ENCODE measurements at places on chromosomes 5 and 9.

DNA sequence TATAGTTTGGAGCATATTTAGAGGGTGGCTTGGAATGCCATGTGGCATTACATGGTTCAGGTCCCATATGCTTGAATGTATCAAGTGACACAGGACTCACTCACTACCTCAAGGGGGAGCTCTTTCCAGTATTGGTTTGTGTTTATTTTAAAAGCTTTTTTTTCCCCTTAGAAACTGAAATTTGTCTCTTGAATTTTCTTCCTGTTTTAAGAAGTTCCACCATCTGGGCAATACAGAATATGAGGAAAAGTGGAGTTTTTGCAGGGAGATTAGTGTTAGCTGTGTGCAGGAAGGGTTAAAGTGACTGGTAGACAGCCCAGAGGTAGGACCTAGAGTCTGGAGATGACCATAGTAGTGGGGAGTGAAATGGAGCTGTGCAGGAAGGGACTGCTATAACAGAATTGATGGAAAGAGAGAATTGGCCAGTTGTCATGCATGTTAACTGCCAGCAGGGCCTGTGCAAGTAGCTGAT lies 36.6 kb downstream of the CTNNA1 start:
- peak; percentile 61 for DNase-seq

DNA sequence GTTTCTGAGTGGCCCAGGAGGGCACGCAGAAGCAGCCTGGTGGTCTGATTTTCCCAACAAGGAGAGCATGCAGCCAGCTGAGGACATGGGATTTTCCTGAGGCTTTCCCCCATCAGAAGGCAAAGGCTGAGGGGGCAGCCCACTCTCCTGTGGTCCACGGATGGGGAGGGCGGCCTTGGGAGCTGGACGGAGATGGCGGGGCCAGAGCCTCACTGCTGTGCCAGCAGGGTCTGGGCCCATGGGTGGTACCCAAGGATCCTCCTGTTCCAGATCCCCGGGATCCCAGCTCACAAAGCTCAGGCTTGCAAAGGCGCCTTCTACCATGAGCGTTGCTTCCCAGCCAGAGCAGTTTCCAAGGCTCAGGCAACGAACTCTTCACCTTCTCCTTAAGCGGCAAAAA lies 39.0 kb upstream of the SLC12A7 start:
- no peak for DNase-seq

- no peak for DNase-seq
These were observed 43.9 kb upstream of the RNF130 start for GRCh38 chr5:180115326-180116076.

GRCh38 chr5:115295777-115296123 lies 704 bp downstream of the CCDC112 start:
- no peak for DNase-seq

- DNase-seq: no peak
These were observed 32.9 kb downstream of the TRPC7 start for GRCh38 chr5:136332223-136333015.

DNA sequence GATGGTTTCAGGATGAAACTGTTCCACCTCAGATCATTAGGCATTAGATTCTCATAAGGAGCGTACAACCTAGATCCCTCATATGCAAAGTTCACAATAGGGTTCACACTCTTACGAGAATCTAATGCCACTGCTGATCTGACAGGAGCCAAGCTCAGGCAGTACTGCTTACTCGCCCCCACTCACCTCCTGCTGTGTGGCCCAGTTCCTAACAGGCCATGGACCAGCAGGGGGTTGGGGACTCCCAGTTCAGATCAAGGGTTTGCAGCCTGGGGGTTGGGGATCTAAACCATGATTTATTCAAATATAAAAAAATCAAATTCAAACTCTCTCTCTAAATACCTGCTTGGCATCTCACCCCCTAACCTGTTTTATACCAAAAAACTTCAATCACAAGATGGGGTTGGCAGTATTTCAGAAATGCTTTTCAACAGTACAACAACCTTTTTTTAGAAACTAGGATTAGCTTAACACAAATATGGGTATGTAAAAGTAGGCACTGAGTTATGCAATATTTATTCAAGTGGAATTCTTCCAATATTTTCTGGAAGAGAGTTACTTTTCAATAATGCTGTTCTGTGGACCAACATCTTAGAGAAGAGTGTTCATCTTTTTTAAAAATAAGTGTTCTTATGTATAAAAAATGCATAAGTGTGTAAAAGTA lies 30.1 kb upstream of the SLC12A2 start:
- DNase-seq: no peak

DNA sequence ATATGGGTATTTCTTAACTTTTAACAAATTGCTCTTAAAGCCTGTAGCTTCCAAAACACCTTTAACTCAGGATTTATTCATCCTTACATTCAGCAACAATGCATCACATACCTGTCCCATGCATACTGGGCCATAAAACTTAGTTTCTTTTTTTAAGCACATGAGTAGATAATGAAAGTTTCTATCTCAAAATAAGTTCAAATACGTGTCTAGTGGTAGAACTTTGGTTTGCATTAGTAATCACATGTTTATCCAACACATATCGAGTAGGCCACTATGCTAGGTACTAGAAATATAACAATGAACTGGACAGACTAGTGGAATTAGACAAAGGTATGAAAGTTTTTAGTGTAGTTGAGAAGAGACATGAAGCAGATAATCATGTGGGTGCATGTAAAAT lies 99.6 kb downstream of the DOCK2 start:
- no peak for DNase-seq

DNA sequence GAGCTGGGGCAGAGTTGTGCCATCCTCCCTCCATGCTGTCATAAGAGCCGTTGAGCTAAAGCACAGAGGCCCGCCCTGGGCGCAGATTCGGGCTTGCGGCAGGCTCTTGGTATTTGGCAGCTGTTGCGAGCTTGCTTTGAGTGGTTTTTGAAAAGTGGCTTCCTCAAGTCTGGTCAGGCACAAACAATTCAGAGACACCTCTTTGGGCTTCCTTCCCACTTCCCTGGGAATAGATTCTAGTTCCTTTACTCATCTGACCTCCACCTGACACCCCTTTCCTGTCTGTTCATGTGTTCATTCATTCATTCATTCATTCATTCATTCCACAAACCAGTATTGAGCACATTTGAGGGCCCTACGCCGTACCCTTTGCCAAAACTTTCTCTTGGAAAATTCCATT lies 27.4 kb downstream of the NCS1 start:
- DNase-seq: no peak

DNA sequence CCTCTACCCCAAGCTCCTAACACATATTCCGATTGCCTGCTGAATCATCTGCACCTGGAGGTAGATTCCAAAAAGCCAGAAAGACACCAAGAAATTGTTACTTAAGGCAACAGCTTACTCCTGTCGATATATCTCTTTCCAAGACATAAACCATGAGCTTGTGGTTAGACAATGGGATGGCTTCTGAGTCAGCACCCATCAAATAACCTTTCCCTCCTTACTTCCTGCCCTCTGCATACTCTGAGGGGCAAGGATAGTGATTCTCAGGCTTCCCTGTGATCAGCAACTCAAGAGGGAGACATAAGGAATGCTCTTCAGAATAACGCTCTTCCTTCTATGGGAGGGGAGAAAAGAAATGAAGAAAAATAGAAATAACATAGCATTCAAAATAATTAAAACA lies 70.9 kb downstream of the TMEM215 start:
- no peak for DNase-seq

- no peak for DNase-seq
These were observed 103.5 kb downstream of the SPRY4 start for GRCh38 chr5:142221091-142221860.

- peak; percentile 20 for DNase-seq
These were observed 284.8 kb upstream of the GRAMD2B start for GRCh38 chr5:126138281-126138931.

DNA sequence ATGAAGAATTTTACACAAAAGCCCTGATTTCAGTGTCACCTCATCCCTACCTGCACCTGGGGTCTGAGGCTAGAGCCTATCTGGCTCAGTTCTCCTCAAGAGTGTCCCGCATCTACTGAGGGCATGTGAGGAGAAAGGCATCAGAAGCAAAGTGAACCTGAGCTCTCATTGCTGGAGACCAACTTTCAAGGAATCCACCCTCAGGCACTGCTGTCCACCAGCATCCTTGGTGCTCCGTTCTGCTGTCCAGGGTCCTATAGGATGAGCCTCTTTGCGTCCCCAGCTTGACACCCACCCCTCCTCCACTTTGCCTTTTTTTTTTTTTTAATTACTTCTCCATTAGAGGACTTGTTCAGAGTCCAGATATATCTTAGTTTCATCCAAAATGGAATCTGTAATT lies 49.5 kb downstream of the CAMSAP1 start:
- DNase-seq: no peak

GRCh38 chr5:5149154-5149553 lies 9.0 kb downstream of the ADAMTS16 start:
- DNase-seq: no peak

- no peak for DNase-seq
These were observed 39.8 kb upstream of the NUDT12 start for GRCh38 chr5:103602438-103602837.

- DNase-seq: no peak
These were observed 171.5 kb upstream of the NREP start for GRCh38 chr5:111928511-111928910.

- no peak for DNase-seq
These were observed 144.8 kb downstream of the ST8SIA4 start for GRCh38 chr5:100758306-100758705.

DNA sequence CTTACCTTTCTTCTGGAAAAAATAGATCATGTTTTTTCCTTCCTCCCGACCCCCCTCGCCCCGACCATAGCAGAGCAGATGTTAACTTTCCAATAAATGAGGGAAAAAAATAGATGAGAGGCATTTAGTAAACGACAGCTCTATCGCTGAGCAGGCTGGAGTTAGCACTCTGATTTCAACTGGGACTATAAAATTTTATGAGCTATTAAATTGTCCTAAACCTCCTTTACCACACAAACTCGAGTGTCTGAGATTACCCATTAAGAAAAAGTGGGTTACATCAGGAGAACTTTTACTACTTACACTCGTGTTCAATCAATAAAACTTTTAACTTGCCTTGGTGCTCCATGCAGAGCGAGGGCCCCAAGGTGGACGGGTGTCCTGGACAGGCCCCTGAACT lies 59.8 kb upstream of the RNU6ATAC start:
- DNase-seq: no peak

DNA sequence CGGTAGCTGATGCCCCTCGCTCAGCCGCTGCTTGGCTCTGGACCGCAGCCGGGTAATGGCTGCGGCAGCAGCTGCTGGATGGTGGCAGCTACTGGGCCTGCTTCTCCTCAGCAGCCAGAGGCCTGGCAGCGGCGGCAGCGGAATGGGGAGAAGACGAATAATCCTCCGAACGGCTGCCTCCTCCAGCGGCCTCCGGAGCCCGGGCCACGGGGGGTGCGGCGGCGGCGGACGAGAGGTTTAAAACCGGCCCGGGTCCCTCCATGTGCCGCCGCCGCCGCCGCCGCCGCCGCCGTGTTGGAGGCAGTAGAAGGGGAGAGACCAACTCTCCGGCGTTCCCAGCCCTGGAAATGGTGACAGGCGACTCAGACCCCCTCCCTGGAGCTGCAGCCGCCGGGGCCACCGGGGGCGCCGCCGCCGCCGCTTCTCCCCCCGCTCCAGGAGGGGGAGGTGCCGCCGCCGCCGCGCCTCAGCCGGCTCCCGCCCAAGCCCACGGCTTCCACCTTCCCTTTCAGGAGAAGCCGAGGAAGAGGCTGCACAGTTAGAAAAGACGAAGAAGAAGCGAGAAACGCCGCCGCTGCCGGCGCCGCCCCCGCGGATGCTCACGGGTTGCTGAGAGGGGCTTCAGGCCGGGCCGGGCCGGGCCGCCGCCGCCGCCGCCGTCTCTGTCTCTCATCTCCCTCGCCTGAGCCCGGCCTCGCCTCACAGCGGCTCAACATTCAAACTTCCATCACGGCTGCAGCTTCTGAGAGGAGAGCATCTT lies 118.4 kb upstream of the PRSS3 start:
- peak; percentile 65 for DNase-seq

- DNase-seq: no peak
These were observed 37.9 kb downstream of the CFAP77 start for GRCh38 chr9:132447902-132448301.

GRCh38 chr5:107990881-107991810 lies 320.4 kb upstream of the EFNA5 start:
- DNase-seq: no peak

- DNase-seq: no peak
These were observed 49.8 kb downstream of the RAD23B start for GRCh38 chr9:107332883-107333282.

- no peak for DNase-seq
These were observed 101.7 kb downstream of the FBXL17 start for GRCh38 chr5:108280248-108280647.

DNA sequence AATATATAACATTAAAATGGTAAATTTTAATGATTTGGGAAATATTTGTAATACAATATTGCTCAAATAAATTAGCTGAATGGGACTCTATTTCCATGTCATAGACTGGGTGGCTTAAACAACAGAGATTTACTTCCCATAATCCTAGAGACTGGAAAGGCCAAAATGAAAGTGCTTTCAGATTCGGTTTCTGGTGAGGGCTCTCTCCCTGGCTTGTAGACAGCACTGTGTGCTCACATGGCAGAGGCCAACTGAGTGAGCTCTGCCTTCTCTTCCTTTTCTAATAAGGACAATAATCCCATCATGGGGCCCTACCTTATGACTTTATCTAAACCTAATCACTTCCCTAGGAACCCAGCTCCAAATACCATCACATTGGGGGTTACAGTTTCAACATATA lies 196.2 kb downstream of the MARCHF11 start:
- DNase-seq: no peak

GRCh38 chr5:144472221-144472620 lies 301.5 kb downstream of the KCTD16 start:
- no peak for DNase-seq

- no peak for DNase-seq
These were observed 285.8 kb downstream of the ZNF608 start for GRCh38 chr5:124460642-124461041.

- DNase-seq: no peak
These were observed 81.5 kb downstream of the CAAP1 start for GRCh38 chr9:26811106-26811505.

GRCh38 chr5:12623408-12623807 lies 719.2 kb upstream of the CTNND2 start:
- DNase-seq: no peak

GRCh38 chr9:127991757-127992274 lies 11.0 kb upstream of the EEIG1 start:
- DNase-seq: no peak

- DNase-seq: no peak
These were observed 124.1 kb downstream of the C9orf152 start for GRCh38 chr9:110083866-110084265.

DNA sequence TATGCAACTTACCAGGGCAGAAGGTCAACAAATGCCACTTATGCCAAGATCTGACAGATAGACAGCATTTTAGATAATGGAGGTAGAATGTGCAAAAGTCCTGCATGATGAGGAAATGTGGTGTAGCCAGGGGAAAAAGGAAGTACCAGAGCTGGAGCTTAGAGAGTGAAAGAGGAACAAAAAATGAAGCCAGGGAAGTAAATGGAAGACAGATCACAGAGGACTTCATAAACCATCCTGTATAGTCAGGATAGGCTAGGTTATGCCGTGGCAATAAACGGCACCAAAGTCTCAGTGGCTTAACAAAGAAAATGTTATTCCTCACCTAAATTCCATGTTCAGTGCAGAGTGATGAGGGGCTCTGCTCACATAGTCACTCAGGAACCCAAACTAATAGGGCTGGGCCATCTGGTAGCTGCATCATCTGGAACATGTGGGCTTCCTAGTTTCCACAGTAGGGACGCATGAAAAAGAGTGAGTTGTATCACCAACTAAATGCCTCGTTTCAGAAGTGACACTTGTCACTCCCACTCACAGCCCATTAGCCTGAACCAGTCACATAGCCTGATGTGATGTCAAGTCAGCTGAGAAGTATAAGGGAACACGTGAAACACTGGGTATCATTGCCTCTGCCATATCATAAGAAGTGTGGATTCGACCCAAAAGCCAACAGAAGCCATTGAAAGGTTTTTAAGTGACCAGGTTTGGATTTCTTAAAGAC lies 70.3 kb downstream of the SH3RF2 start:
- DNase-seq: no peak
